ENCODE measurements at places on chromosomes 5 and 9. TPM values are rescaled to one million over a fixed set of nuclear protein-coding genes. Genes with fewer than 3 reads are reported as not detected.
A peak's percentile ranks its signal among the peaks of the same experiment; 100 is the strongest.

- H3K4me3 ChIP-seq, result no peak overlapping the region
- 0 out of 2 replicates have a peak, but pooled peaks cover 3% of the 10 kb centered on the region for H3K4me1 ChIP-seq
- no peak for DNase-seq
- H3K36me3 ChIP-seq, result no peaks in the 10 kb centered on the region
- peaks cover 3% of the 10 kb centered on the region for H3K27me3 ChIP-seq
Measured at GRCh38 chr5:154162539-154163151, 27.9 kb upstream of the GALNT10 start.

GRCh38 chr5:127400946-127401670 is 110.5 kb downstream of the MEGF10 start:
- no peaks in the 10 kb centered on the region for H3K27me3 ChIP-seq
- no peak for DNase-seq
- no peaks in the 10 kb centered on the region for H3K4me1 ChIP-seq

DNA sequence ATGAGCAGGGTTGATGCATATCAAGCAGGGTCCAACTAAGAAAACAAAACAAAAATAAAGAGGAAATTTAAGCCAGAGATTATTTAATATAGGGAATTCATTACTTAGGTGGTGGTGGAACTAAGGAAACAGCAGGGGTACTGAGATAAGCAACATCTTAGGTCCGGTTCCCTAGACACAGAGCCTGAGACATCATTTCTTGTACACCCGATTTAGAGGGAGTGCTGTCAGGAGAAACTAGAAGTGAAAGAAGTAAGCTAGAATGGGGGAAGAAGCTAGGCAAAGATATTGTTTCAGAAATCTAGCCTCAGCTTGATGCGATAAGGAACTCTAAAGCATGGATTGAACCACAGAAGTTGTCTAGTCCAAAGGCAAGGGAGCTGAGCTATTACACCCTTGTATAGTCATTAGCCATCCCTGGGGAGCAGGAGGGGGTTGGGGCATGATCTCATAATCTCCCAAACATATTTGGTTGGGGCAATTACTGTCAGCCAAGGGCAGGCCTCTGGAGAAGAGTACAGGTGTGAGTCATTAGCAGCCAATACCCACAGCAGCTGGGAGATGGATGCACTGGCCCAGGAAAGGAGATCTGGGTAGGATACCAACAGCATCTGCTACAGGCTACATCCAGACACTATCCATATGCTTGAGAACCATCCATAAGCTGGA is 194.5 kb downstream of the ARL15 start:
- no peak overlapping the region for H3K27ac ChIP-seq
- no peak overlapping the region for H3K4me3 ChIP-seq
- no peaks in the 10 kb centered on the region for H3K27me3 ChIP-seq
- no peaks in the 10 kb centered on the region for H3K4me1 ChIP-seq
- no peaks in the 10 kb centered on the region for H3K36me3 ChIP-seq
- no peak for DNase-seq

DNA sequence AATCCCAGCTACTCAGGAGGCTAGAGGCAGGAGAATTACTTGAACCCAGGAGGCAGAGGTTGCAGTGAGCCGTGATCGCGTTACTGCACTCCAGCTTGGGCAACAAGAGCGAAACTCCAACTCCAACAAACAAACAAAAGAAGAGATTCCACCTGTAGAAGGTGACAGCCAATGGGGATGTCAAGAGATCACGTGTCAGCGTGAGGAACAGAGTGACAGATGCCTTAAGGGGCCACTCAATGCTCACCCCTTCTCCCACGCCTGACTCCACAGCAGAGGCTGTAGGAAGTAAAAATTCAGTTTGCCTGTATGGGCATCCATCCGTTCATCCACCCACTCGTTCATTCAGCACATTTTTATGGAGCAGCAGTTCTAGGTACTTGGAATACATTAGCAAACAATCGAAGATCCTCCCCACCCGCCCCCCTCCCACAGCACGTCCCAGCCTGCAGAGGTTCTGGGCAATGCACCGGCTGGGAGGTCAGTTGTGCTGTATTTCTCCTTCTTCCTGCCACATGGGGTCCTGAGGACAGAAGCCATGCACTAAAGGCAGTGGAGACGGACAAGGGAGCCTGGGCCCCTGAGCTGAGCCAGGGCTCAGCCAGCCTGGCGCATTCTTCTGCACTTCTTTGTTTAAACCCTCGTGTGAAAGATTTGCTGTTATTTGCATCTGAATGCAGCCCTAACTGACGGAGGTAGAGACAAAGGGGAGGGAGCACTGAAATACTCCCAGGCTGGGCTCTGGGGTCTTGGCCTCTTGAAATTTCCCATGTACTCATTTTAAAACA is 11.3 kb upstream of the RNF130 start:
- no peaks in the 10 kb centered on the region for H3K27me3 ChIP-seq
- H3K36me3 ChIP-seq, result no peaks in the 10 kb centered on the region
- H3K4me1 ChIP-seq, result no peaks in the 10 kb centered on the region
- H3K4me3 ChIP-seq, result no peak overlapping the region
- no peak for DNase-seq

DNA sequence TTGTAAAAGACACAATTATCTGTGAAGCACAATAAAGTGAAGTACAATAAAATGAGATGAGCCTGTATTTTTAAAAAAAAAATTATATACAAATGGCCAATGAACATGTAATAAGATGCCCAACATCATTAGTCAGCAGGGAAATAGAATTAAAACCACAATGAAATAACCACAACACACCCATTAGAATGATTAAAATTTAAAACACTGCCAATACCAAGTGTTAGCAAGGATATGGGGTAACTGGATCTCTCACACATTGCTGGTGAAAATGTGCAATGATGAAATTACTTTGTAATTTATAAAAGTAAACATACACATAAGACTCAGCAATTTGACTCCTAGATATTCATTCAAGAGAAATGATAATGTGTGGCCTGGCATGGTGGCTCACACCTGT is 62.8 kb downstream of the SHOC1 start:
- peaks cover 16% of the 10 kb centered on the region for H3K4me1 ChIP-seq
- no peaks in the 10 kb centered on the region for H3K27me3 ChIP-seq
- no peak overlapping the region for H3K4me3 ChIP-seq
- no peaks in the 10 kb centered on the region for H3K36me3 ChIP-seq
- H3K27ac ChIP-seq, result no peak overlapping the region

GRCh38 chr5:168307925-168308584 is 16.6 kb downstream of the WWC1 start:
- H3K27me3 ChIP-seq, result no peaks in the 10 kb centered on the region
- H3K36me3 ChIP-seq, result no peaks in the 10 kb centered on the region
- H3K27ac ChIP-seq, result no peak overlapping the region
- no peak for DNase-seq

- H3K36me3 ChIP-seq, result no peaks in the 10 kb centered on the region
- no peak for DNase-seq
- no peaks in the 10 kb centered on the region for H3K27me3 ChIP-seq
- H3K27ac ChIP-seq, result no peak overlapping the region
- H3K4me3 ChIP-seq, result no peak overlapping the region
Measured at GRCh38 chr5:172473427-172473826, 19.1 kb upstream of the SH3PXD2B start.

- no peaks in the 10 kb centered on the region for H3K36me3 ChIP-seq
- H3K27me3 ChIP-seq, result no peaks in the 10 kb centered on the region
- H3K4me3 ChIP-seq, result no peak overlapping the region
- DNase-seq, result no peak
- H3K27ac ChIP-seq, result no peak overlapping the region
Measured at GRCh38 chr5:124419531-124419930, 326.9 kb downstream of the ZNF608 start.

GRCh38 chr9:96136992-96137670 is 164.8 kb downstream of the HSD17B3 start:
- H3K27me3 ChIP-seq, result no peaks in the 10 kb centered on the region
- DNase-seq, result peak; percentile 89
- no peaks in the 10 kb centered on the region for H3K36me3 ChIP-seq
- peak overlapping the region; percentile 11 for H3K4me3 ChIP-seq

DNA sequence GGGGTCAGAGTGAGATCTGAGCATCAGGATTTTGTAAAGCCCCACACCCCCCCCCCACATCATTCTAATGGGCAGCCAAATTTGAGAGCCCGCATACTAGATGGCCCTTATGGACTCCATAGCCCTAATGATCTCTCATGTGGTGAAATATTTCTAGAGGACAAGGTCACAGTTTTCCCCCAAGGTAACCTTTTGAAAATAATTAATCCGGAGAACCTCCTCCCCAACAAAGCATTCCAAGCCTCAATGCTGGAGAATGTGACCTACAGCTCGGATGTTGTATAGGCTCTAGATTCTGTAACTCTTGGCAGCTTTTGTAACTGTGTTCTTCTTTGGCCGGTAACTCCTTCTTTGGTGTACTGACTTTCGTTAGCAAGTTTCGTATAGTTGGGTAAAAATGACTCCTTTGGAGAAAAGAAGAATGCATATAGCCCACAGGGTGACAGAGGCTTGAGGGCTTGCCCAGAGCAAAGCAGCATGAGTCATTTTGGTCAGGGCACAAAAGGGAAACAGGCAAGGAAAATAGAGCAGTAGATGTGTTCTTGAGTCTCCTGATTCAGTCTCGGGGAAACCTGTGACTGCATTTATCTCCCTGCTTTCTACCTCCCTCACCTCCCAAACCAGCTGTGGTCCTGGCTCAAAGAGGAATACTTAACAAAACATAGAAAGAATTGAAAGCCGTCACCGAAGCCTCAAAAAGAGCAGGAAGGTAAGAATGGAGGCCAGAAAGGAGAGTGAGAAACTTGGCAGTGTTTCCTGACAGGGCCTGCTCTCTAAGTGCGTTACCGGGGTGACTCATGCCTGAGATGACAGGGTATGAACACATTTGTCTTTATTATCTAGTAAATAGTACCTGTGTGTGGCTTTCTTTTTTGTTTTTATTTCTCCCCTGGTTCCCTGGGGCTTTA is 6.6 kb upstream of the XPA start:
- no peak overlapping the region for H3K4me3 ChIP-seq
- peaks cover 24% of the 10 kb centered on the region for H3K4me1 ChIP-seq
- peak overlapping the region; percentile 67 for H3K27ac ChIP-seq
- DNase-seq, result peak; percentile 67
- H3K36me3 ChIP-seq, result no peaks in the 10 kb centered on the region
- no peaks in the 10 kb centered on the region for H3K27me3 ChIP-seq

GRCh38 chr5:127404190-127404589 is 113.2 kb upstream of the PRRC1 start:
- no peak for DNase-seq
- H3K27ac ChIP-seq, result no peak overlapping the region
- H3K4me1 ChIP-seq, result no peaks in the 10 kb centered on the region
- no peak overlapping the region for H3K4me3 ChIP-seq
- H3K27me3 ChIP-seq, result no peaks in the 10 kb centered on the region

GRCh38 chr5:111927191-111927590 is 170.2 kb upstream of the NREP start:
- H3K27me3 ChIP-seq, result no peaks in the 10 kb centered on the region
- H3K36me3 ChIP-seq, result no peaks in the 10 kb centered on the region
- no peak for DNase-seq
- H3K27ac ChIP-seq, result 0 out of 2 replicates have a peak overlapping the region, but pooled peaks have one; percentile 22
- no peak overlapping the region for H3K4me3 ChIP-seq

DNA sequence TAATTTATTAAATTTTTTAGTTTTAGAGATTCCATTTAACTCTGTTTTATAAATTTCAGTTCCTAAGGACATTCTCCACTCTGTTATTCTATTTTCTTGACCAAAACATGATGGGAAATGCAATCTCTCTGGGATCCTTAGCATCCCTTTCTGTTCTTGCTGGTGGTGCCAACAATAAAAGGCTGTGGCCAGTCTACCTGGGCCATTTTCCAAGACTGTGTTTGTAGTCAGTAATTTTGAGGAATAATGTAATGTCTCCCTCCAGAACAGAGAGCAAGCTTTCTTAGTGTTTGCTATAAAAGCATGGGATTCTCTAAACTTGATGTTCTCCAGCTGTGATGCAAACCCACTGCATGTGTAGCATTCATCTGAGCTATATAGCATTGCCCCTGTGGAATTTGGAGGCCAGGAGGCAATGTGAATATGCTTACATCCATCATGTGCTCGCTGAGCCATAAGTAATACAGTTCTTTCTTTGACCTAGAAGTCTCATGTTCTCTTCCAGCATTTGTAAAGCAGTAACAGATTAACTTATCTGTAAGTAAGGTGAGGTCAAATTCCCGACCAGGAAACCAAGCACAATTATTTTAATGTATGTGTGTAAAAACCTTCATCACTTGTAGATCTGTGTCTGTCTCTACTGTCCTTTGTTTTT is 211.5 kb upstream of the TAS2R1 start:
- H3K4me1 ChIP-seq, result no peaks in the 10 kb centered on the region
- H3K27me3 ChIP-seq, result no peaks in the 10 kb centered on the region
- H3K27ac ChIP-seq, result no peak overlapping the region
- H3K4me3 ChIP-seq, result no peak overlapping the region
- no peaks in the 10 kb centered on the region for H3K36me3 ChIP-seq
- no peak for DNase-seq

- no peaks in the 10 kb centered on the region for H3K4me1 ChIP-seq
- H3K4me3 ChIP-seq, result no peak overlapping the region
- H3K27ac ChIP-seq, result no peak overlapping the region
- no peak for DNase-seq
Measured at GRCh38 chr5:86644843-86645242, 27.1 kb downstream of the COX7C start.

GRCh38 chr5:175902026-175902425 is 30.6 kb downstream of the CPLX2 start:
- H3K27me3 ChIP-seq, result peaks cover 13% of the 10 kb centered on the region
- H3K4me1 ChIP-seq, result no peaks in the 10 kb centered on the region
- H3K27ac ChIP-seq, result no peak overlapping the region
- H3K4me3 ChIP-seq, result no peak overlapping the region
- no peaks in the 10 kb centered on the region for H3K36me3 ChIP-seq

- peaks cover 25% of the 10 kb centered on the region for H3K27me3 ChIP-seq
- H3K4me3 ChIP-seq, result no peak overlapping the region
- H3K4me1 ChIP-seq, result peaks cover 24% of the 10 kb centered on the region
- no peaks in the 10 kb centered on the region for H3K36me3 ChIP-seq
Measured at GRCh38 chr9:124507880-124508423, 753 bp upstream of the NR5A1 start.

The PSD2 gene
- 0.03 TPM for total RNA-seq

The TOR1B gene
- 24.9 TPM for total RNA-seq

The PCDHB6 gene
- total RNA-seq, result 0.29 TPM

The NXNL2 gene
- total RNA-seq, result 1.1 TPM

The CSF1R gene
- 1.2 TPM for total RNA-seq

The PRR16 gene
- total RNA-seq, result 16.0 TPM

The IFNA2 gene
- not detected for total RNA-seq

The SLC25A2 gene
- 0.11 TPM for total RNA-seq

The C1QTNF2 gene
- 5.7 TPM for total RNA-seq

The SOX30 gene
- 5.8 TPM for total RNA-seq

The STK32A gene
- total RNA-seq, result not detected

The ZNF462 gene
- 6.5 TPM for total RNA-seq
